Stimulated activated CD8-positive, alpha-beta memory T cell treated with anti-CD3 and anti-CD28 coated beads, Interleukin-15, amount 100 ng/mL, for 48 hours (primary cell): ENCODE measurements at places on chromosomes 3 and 15.

DNA sequence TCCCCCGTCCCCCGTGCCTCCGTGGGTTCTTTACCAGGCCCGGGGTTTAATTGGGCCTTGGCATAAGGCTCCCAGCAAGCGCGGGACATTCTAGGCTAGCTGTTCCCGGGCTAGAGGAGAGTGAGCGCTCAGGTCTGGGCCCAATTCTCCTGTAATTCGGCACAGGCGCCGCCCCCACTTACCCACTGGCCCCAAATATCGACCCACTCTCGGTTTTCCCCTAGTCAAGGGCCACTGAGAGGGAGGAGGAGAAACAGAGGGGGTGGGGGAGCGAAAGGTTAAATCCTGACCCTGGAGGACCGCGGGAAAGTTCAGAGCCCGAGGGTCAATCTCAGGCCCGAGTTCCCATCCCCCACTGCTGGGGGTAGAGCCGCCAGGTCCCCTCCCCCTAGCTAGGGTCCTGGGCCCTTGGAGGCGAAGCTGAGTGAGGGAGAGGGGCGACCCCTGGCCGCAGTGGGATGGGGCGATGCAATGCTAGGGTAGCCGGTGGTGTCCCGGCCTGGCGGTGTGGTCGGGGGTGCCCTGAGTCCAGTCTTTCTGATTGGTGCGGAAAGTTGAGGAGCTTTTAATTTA is 8.5 kb upstream of the ONECUT1 start:
- no peak for DNase-seq

- no peak for DNase-seq
Measured at GRCh38 chr15:98803228-98804056, 155.1 kb downstream of the IGF1R start.

GRCh38 chr3:129614927-129615363 is 8.5 kb upstream of the PLXND1 start:
- DNase-seq: no peak

DNA sequence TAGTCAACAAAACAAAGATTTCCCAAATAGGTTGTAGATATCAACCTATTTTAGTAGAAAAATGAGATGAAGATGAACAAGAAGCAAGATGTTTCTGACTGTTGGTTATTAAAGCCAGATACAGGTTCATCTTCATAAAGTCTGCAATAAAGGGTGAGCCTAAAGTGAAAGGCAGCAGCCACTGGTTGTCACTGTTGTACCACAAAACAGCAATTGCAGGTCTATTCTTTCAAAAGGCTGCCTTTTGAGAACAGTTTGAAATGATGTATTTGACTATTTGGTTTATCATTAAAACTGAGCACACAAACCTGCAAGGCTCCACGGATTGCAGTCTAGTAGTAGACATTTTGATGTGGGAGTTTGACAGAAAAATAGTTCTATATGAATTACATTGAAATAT is 543.4 kb downstream of the GBE1 start:
- no peak for DNase-seq

- no peak for DNase-seq
Measured at GRCh38 chr3:19644405-19644804, 289.6 kb downstream of the EFHB start.

DNA sequence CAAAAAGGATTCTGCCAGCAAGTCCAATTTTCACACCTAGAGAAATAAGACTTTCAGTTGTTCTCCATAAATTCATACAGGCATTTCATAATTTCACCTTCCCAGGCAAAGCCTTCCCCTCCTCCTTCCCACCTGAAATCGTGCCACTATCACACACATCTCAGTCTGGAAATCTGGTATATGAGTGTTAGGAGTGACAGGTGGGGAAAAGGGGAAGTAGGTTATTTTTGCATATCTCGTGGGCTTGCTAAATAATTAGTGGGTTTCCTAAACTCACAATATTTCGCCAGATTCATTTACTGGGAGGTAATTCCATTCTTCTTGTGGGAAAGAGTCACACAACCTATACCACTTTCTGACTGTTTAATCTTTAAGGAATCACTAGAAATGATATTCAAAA is 7.4 kb downstream of the ALDH1A2 start:
- DNase-seq: no peak

DNA sequence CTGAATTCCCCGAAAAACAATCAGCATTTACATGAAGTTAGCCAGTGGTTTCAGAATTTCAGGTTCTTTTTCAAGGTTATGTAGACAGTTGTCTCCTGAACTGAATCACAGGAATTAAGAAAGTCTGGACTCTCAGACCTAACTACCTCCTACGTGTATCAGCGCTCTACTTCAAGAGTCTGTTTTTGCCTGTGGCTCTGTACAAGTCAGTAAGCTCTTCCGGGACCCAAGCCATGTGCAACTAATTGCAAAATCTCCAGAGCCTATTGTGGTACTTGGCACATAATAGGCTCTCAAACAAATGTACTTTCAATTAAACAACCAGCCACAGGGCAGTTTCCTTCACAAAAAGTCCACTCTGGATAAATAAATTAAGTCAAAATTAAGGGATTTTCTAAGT is 414.2 kb downstream of the PDCD6IP start:
- no peak for DNase-seq

DNA sequence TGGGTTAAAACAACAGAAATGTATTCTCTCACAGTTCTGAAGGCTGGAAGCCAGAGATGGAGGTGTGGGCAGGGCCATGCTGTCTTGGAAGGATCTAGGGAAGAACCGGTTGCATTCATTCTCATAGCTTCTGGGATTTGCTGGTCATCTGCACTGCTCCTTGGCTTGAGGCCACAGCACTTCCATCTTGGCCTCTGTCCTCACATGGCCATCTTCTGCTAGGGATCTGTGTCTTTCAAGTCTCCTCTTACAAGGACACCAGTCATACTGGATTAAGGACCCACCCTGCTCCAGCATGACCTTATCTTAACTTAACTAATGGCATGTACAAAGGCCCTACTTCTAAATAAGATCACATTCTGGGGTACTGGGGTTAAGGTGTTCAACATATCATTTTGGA is 47.7 kb downstream of the RPLP1 start:
- DNase-seq: no peak

GRCh38 chr3:195251336-195252065 is 19.5 kb downstream of the XXYLT1 start:
- no peak for DNase-seq

- no peak for DNase-seq
Measured at GRCh38 chr15:82625136-82625535, 22.0 kb downstream of the CPEB1 start.

- no peak for DNase-seq
Measured at GRCh38 chr3:14650193-14650592, 1.4 kb upstream of the CCDC174 start.

DNA sequence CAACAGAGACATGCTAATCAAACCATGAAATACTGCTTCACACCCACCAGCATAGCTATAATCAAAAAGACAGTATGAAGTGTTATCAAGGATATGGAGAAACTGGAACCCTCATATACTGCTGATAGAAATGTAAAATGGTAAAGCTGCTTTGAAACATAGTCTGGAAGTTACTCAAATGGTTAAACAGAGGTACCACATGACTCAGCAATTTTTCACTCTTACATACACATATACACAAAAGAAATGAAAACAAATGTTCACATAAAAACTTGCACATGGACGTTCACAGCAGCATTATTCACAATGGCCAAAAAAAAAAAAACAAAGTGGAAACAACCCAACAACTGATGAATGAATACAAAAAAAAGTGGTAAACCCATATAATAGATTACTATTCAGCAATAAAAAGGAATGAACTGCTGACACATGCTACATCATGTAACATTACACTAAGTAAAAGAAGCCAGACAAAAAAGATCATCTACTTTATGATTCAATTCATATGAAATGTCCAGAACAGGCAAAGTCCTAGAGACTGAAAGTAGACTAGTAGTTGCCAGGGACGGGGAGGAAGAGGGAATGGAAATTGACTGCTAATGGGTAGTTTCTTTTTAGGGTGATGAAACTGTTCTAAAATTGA is 23.2 kb downstream of the ZNF148 start:
- DNase-seq: no peak

- DNase-seq: no peak
Measured at GRCh38 chr3:194987571-194988494, 283.1 kb downstream of the XXYLT1 start.

GRCh38 chr3:79344876-79345871 is 422.6 kb downstream of the ROBO1 start:
- DNase-seq: no peak
